Naive thymus-derived CD8-positive, alpha-beta T cell (primary cell): ENCODE measurements at places on chromosomes 6 and 20.

DNA sequence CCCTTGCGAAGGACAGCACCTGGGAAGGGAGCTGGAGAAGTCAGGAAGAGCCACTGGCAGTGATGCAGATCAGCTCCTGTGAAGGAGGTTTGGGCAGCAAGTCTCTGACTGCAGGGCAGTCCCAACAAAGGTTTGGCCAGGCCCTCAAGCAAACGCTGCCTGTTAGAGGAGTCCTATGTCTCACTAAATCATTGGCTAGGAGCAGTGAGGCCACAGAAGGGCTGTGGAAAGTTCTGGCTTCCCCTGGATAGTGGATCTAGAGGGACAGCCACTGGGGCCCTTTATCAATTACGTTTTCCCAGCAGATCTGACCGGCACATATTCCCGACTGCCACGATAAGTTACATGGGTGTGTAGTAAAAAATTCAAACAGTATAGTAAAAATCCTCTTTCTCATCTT lies 2.5 kb downstream of the TTPAL start:
- DNase-seq = no peak

- DNase-seq = no peak
Measured at GRCh38 chr20:46898423-46898822, 3.8 kb downstream of the EYA2 start.

GRCh38 chr6:148166339-148166968 lies 176.2 kb upstream of the SASH1 start:
- no peak for DNase-seq

DNA sequence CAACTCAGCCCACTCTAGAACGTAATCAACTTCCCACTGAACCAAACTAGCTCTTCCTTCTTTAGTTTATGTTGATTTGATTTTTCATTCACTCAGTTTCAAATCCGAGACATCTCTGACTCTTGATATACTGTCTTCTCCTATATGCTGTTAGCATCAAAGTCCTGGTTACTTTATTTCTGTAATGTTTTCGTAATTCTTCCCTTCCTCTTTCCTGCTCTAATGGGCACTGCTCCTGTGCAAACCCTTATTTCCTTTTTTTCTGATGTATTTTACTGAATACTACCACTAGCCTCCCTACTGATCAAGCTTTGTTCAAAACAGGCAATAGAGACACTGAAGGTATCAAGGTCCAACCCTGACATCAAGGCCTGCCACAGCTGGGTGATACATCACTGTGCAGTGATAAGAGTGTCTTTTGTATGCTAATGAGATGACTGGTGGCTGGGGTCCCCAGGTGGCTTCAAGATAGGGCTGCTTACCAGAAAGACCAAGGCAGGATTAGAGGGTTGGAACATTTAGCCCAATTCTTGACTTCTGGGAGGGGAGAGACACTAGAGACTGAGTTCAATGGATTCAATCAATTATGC lies 95.2 kb downstream of the KIF13A start:
- DNase-seq = no peak

GRCh38 chr6:157831424-157832249 lies 8.6 kb downstream of the SNX9 start:
- no peak for DNase-seq

GRCh38 chr6:113893866-113894265 lies 36.7 kb downstream of the MARCKS start:
- DNase-seq = no peak

- DNase-seq = no peak
Measured at GRCh38 chr20:9514461-9515213, at the start of gene LAMP5. Gene LAMP5, plus strand, starts transcription at chr20:9514590. Its CDS starts 263 bp downstream, at chr20:9514853.
